ENCODE measurements at places on chromosomes 7 and 10.

- no peak for DNase-seq
These were observed 1.9 kb upstream of the EPHA1 start for GRCh38 chr7:143410521-143411004.

DNA sequence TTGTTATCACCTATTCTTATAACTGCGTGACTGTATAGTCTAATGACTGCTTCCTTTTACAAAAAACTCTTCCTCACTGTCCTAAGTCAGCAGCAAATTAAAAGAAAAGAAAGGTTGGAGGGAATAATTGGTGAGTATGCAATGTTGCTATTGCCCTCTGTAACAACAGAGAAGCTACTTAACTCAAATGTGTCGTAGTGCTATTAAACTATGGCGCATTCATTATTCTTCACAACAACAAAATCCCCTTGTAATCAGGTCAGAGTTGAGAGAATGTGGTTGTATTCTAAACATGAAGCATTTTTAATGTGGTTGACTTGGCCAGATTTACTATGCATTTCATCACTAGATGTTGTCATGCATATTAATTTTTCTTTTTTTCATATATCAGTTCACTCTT is 897.8 kb upstream of the PHF14 start:
- no peak for DNase-seq

DNA sequence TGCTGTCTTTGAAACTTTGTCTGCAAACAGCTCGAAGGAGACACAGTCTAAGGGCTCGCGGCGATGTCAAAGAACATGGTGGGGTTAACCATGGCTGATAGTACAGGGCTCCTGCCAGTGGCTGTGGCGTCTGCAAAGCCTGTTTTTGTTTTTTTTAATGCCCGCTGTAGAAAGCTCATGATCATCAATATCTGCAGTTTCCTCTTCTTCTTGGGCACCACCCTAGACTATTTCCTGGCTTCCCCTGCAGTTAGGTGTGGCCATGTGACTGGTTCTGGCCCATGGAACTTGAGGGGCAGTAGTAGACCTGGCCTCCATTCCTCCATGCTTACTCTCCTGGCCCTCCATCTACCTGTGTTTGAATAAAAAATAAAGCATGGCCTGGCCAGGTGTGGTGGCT is 21.8 kb upstream of the SAMD8 start:
- no peak for DNase-seq

GRCh38 chr10:34656661-34657060 is 158.4 kb downstream of the PARD3 start:
- no peak for DNase-seq

DNA sequence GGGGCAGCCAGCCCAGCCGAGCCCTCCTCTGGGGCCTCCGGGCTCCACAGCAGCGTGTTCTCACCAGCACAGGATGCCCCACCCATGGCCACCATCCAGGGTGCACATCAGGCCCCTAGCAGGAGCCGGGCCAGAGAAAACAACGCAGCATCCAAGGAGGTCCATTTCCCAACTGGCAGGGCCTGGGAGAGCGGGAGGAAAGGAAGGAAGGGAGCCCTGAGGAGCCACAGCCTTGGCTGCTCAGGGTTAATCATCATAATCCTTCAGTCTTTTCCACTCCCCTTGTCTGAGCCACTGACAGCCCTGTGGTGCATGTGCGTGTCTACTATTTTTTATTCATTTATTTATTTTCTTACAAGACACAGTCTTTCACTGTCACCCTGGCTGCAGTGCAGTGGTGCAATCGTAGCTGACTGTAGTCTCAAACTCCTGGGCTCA is 3.6 kb downstream of the PLAC9 start:
- no peak for DNase-seq

DNA sequence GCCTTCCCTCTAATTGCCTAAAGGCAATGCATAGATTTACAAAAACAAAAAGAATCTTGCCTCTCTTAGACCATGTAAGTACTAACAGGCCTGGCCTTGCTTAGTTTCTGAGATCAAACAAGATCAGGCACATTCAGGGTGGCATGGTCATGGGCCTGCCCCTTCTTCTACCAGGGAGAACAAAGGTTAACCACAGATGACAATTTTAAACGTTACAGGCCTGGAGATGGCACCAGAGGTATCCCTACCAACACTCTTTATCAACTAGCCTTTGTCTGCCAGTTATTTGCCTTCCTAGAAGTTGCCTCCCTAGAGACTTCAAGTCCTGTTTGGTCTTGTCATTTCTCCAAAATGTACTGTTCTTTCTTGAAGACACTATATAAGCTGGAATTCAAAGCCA is 252.6 kb downstream of the DOCK4 start:
- DNase-seq: no peak

- no peak for DNase-seq
These were observed 21.0 kb downstream of the BLNK start for GRCh38 chr10:96250349-96250748.

DNA sequence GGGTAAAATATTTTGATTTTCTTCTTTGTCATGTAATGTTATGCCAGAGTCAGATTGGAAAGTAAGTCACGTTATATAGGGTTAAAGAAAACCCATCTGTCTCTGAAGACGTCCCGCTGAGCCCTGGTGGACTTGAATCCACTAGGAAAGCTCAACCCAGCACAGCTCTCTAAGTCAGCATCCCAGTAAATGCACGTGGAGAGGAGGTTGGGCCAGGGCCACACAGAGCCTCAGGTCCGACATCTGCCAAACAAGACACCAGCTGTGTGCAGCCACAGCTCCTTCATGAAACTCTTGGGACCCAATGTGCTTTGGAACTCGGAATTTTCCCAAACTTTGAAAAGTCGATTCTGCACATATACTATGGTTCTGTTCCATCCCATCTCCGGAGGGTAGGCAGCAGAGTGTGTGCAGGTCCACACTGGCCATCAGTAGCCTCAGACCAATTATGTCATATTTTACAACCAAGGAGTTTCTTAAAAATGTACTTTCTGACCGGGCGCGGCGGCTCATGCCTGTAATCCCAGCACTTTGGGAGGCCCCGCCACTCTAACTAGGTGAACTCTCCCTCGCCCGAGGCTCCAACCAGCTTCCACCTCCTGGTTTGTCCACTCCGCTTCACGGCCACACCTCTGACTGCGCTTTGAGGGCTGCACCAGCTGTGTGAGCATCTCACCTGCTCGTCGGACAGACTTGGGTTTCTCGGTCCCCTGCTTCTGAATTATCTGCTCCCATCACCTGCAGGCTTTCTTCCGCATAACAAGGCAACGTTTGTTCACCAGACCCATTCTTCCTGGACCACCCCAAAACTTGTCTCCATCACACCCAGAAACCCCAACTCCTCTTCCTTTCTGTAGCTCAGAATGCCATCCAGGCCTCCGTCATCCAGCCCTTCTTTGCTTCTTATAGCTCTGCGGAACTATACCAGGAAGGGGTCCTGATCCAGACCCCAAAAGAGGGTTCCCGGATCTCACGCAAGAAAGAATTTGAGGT is 29.7 kb upstream of the DNAJB6 start:
- no peak for DNase-seq

DNA sequence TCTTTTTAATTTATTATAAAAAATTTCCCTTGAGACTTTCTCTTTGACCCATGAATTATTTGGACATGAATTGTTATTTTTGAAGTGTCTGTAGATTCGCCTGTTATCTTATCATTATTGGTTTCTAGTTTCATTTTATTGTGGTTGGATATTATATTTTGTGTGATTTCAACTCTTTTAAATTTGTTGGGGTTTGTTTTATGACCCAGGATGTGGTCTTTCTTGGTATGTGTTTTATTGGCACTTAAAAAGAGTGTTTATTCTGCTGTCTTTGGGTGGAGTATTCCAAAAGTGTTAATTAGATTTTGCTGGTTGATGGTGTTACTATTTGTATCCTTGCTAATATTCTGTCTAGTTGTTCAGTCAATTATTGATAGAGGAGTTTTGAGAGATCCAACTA is 50.5 kb upstream of the GPR141 start:
- DNase-seq: no peak

- DNase-seq: no peak
These were observed 90.3 kb upstream of the IKZF1 start for GRCh38 chr7:50214126-50214670.

DNA sequence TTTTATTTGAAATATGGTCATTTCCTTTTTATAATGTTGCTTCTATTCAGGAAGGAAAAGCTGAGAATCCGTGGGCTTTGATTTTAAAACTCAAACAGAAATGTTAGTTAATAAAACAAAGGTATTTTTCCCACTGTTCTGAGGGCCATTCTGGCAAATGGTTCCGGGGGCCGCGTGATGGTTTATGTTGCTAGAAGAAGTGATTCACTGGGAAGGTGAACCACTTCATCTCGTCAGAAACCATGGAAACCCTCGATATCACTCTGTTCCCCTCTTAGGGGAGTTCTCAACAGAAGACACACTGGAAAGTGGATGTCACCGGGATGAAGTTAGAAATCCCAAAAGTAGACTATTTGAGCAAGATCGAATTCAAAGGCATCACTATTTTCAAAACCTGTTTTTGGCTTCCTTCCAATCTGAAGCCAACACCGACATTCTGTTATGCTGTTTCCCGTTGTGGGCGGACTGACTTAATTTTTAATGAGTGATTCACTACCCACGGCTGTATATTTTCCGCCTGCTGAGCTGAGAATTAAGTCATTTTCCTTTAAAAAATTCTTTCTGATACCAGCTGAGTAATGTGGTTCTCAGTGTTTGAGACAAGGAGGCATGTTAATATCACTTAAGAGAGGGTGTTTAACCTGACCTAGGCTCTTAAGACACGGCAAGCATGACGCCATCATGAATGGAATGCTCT is 84.1 kb downstream of the PTPRE start:
- DNase-seq: no peak

Data from stimulated activated CD8-positive, alpha-beta memory T cell treated with anti-CD3 and anti-CD28 coated beads, Interleukin-7, amount 100 ng/mL, for 1 hour (primary cell).